ENCODE measurements at places on chromosomes 3 and 15. TPM values are rescaled to one million over a fixed set of nuclear protein-coding genes. Genes with fewer than 3 reads are reported as not detected.
A peak's percentile ranks its signal among the peaks of the same experiment; 100 is the strongest.

Gene STAB1
- 133 TPM for total RNA-seq

Gene ACAN
- 0.12 TPM for total RNA-seq

Gene IFT122
- 29.9 TPM for total RNA-seq

Gene CLDN1
- 5.2 TPM for total RNA-seq

Gene WWTR1
- 89.5 TPM for total RNA-seq

Gene ALPK3
- 14.0 TPM for total RNA-seq

Gene PEX5L
- total RNA-seq: not detected

Gene LMOD3
- 0.12 TPM for total RNA-seq

Gene SNTN
- total RNA-seq: 12.8 TPM

Gene TEX264
- total RNA-seq: 43.5 TPM

Gene GPR62
- not detected for total RNA-seq

Gene IL17RB
- total RNA-seq: 18.4 TPM

Gene HTR3E
- total RNA-seq: not detected

Gene SLC6A1
- 1.8 TPM for total RNA-seq

Gene MME
- 85.4 TPM for total RNA-seq

Gene DPH3
- 29.0 TPM for total RNA-seq

Gene MEGF11
- not detected for total RNA-seq

Gene UCN2
- total RNA-seq: 0.32 TPM

GRCh38 chr15:65937054-65937453 lies 67.8 kb downstream of the RAB11A start:
- no peak for DNase-seq

DNA sequence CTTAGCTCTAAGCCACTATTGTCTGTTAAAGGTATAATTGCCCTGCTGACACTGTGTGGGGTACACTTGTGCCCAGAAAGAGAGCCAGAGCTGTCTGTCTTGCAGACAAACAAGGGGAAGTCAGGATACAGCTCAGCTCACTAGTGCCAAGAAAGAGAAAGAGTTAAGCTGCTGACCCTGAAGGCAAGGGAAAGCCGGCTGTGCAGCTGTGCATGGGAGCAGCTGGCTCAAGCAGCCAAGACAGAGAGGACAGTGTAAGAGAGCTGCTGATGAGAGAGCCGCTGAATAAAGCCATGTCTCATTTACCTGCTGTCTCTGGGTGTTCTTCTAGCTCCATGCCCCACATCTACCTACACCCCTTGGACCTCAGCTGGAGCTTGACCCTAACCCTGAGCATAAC lies 428.1 kb upstream of the NAALADL2 start:
- DNase-seq: no peak

DNA sequence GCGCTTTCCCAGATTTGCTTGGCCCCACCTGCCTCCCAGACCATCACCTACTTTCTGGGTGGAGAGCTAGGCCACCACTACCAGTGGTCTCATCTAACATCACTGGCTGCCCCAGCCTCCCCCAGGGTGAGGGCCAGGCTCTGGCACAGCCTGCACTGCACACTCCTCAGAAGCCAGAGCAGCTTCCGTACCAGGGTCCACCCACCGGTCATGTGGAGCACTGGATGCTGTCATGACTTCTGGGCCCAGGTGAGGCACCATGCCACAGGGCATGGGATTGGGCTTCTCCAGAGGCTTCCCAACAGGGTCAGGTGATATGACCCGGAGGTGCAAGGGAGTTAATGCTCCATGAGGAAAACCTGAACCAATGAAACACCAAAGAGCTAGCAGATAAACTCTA lies 14.0 kb downstream of the MEGF11 start:
- DNase-seq: no peak

DNA sequence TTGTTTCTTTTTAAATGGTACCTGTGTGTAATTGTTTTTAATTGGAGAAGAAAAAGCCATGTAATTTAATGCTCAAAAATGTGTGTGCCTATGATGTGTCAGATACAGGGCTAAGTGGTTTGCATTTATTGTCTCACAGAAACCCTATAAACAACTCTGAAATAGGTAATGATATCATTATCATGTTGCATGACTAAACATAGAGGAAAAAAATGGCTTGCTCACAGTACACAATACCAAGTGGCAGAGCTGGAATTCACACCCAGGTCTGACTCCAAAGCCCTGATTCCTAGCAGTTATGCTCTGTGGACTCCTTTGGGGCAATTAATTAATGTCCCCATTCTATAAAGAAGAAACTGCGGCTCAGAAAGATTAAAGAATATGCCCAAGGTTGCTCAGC lies 237.4 kb upstream of the TRIM42 start:
- DNase-seq: no peak

GRCh38 chr3:8784676-8785435 lies 15.4 kb upstream of the OXTR start:
- DNase-seq: no peak

DNA sequence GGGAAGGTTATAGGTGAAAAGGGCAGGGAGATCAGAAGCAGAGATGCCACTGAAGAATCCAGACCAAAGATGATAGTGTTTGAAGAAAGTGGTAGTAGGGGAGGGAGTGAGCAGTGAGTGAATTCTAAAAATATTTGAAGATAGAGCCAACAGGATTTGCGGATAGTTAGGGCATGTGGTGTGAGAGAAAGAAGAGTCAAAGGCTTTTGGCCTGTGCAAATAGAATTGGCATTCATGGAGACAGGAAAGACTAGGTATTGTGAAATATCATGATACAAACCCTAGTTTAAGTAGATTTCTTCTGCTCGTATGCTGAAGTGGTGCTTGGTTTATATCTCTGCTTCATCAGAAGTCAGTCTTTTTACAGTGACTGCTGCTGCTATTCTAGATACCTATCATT lies 224.2 kb upstream of the CFAP20DC start:
- DNase-seq: no peak

GRCh38 chr3:144369129-144369879 lies 397.7 kb downstream of the DIPK2A start:
- DNase-seq: no peak

DNA sequence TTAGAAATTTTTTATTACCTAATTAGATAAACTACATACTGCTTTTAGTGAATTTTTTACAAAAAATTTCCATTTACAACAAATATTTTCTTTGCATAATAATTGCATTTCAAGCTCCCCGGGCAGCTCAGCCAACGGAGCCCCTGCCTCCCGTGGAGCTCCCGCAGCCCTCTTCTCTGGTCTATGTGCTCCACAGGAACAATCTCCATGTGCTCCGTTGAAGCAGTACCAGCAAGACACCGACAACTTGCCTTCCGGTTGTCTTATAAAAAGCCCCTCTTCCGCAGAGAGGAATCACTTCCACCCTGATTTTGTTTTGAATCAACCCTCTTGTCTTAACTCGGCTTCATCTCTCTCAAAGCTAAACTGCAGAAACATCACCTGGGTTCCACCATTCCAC lies 46.9 kb upstream of the CHD2 start:
- DNase-seq: no peak

GRCh38 chr3:46580675-46581074 lies 14.6 kb upstream of the LRRC2 start:
- no peak for DNase-seq

DNA sequence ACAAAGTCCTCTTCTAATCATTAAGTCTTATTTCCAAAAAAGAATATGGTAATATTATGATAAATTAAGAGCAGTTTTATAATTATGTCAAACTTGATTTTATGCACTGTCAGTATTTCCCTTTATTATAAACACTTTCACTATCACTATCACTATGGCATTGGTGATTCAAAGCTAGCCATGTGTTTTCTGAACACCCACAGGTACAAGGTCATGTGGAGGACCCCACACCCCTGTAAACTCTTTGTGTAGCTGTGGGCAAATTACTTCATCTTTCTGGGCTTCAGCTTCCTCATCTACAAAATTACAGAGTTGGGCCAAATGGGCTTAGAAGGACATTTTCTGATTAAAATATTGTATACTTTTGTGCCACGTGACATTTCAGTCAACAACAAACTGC lies 41.7 kb downstream of the FBXL22 start:
- no peak for DNase-seq

GRCh38 chr3:157467200-157467599 lies 30.6 kb downstream of the PTX3 start:
- no peak for DNase-seq

DNA sequence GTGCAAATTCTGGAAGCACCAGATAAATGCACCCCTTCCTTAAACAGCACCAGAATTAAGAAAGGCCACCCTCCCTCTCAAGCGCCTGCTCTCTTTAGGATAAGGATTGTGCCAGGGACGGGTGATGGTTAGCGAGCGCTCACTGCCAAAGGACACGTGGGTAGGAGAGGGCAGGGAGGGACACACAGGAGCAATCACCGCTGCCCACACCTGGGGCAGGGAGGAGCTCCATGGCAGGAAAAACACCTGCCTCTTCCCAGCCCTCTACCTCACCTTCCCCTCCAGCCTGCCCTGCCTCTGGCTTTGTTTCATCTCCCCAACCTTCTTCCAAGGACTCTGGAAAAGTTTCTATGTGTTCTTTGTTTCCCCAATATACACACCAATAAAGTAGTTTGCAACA lies 7.3 kb upstream of the SPATA12 start:
- DNase-seq: no peak

DNA sequence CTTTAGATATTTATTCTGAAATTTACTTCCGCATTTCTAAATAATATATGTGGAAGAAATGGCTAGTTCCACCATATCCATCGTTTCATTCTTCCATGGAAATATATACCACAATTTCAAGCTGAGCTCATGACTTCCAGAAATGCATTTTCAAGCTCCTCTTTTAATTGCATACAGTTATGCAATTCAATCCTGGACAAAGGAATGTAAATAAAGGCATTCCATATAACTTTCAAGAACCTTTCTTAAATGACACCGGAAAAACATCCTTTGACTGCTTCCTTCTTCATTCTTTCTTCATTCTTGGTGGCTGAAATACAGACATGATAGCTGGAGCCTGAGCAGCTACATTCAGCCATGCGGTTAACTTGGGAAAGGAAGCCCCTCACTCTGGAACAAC lies 185.2 kb upstream of the GADL1 start:
- no peak for DNase-seq

- DNase-seq: no peak
Observed at GRCh38 chr3:49727154-49727923, 3.6 kb upstream of the GMPPB start.

GRCh38 chr3:30245858-30246622 lies 360.4 kb upstream of the TGFBR2 start:
- no peak for DNase-seq

- no peak for DNase-seq
Observed at GRCh38 chr3:132537297-132537696, 59.8 kb upstream of the ACKR4 start.

DNA sequence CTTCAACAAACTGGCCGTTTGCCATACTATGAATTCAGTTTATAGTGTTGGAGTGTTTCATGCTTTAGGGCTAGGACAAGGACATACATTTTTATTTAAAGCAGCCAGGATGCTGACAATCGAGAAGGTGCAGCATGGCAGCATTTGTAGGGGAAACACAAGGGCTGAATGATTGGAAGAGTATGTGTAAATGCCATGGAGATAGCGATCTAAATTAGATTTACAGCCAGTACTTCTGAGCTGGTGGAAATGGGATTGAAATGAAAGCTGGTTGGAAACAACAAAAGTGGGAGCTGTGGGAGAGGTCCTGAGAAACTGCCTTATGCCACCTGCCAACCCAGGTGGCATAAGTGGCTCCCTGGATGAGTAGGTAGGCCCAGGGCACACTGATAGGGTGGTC lies 209.9 kb upstream of the MRPL3 start:
- DNase-seq: no peak

DNA sequence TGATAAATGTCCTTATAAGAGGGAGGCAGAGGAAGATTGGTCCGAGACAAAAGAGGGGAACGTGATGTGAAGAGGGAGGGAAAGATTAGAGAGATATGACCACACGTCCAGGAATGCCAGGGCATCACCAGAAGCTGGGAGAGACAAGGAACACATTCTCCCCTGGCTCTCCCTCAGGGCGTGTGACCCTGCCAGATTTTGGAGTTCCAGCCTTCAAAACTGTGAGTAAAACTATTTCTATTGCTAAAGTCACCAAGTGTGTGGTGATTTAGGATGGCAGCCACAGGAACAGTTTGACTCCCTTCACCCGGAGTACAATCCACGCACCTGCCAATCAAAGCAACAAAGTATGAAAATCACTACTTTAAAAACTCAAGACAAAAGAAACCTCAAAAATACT lies 32.1 kb upstream of the TJP1 start:
- no peak for DNase-seq

DNA sequence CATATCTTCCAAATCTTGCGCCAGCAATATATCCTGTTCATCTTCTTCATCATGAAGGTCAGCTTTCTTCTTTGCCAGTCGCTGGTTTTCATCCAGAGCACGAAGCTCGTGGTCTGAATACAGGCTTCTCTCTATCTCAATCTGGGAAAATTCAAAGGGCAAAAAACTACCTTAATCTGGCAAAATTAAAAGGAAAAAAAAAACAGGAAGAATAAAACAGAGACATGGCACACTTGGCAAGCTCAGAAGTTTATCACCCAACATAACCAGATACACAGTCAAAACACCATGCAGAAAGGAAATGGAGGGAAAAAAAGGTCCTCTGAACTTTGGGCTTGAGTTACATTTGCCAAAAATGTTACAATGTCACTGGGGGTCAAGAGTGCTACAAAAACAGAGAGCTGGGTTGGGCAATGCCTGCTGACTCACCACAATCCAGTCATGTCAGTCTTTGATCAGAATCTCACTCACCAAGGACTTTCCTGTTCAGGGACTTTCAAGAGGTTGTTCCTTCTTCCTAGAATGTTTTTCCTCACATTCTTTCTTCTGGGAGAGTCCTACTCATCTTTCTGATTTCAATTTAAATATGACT lies 1.5 kb downstream of the MRPL46 start:
- DNase-seq: no peak

- no peak for DNase-seq
Observed at GRCh38 chr3:197801891-197802778, 11.1 kb downstream of the LRCH3 start.

- DNase-seq: no peak
Observed at GRCh38 chr3:26012241-26012745, 222.4 kb downstream of the OXSM start.

DNA sequence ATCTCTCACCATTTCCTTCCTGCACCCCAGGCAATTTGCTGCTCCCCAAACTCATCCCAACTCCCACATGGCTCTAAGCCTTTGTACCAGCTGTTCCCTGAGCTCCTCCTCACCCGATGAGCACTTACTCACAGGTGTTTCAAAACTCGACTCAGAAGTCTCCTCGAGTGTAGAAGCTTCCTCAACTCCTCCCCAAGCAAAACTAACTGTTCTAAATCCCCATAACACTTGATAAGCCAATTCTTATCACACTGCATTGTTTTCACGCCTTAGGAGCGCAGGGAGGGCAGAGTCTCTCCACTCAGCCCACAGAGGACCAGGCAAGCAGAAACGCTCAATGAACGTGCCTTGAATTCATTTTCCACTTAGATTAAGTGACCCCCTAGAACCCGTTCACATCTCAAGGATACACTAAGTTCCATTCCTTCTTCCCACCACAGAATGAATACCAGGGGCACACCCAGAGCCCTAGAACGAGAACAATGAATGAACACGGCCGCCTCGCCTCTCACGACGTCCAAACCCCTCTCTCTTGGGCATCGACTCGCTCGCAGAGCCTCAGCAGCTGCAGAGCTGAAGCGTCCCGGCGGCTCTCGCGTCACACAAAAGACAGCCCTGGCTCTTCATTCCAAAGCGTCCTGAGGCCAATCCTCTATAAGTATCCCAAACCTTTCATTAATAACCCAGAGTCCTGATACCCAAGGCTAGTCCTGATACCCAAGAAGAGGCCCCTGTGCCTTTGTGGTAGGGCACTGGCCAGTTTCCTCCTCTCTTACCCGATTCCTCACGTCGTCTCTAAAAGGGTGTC lies 1.1 kb downstream of the RAF1 start:
- peak; percentile 54 for DNase-seq

- no peak for DNase-seq
Observed at GRCh38 chr3:177569193-177569592, 371.9 kb upstream of the TBL1XR1 start.

Data from lower lobe of right lung (tissue), 2 donors.